ENCODE measurements at places on chromosomes 3 and 15.
A peak's percentile ranks its signal among the peaks of the same experiment; 100 is the strongest.

- no peak for DNase-seq
Measured at GRCh38 chr3:126110431-126111125, 26.7 kb upstream of the SLC41A3 start.

DNA sequence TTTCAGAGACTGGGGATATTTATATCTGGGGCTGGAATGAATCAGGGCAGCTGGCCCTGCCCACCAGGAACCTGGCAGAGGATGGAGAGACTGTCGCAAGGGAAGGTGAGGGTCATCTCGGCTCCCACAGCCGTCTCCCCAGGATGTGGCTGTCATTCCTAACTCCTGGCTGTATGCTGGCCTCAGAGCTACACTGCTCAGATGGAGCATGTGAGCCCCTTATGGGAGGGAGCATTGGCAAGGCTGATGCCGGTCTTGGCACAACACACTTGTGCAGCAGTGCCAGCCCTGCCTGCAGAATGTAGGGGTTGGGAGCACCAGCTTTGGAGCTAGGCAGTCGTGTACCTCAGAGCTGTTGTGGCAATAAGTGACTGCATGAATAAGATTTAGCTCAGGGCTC is 5.2 kb downstream of the RCCD1 start:
- DNase-seq = peak; percentile 28

DNA sequence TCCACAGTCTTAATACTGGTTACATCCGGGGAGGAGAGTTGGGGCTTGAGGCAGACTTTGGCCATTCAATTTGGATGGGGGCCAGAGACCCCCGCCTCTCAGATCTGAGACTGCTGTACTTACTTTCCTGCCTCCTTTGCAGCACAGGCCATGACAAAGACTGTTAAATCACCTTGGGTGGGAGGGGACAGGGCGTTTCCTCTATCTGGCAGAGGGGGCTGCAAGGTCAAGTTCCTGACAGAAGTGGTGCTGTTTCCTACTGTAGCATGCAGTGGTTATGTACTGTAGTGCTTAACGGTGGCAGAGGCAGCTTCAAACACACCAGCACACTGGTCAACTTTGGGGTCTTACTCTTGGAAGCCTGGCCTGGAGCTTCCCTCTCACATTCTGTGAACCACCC is 261.2 kb upstream of the LRRFIP2 start:
- no peak for DNase-seq

DNA sequence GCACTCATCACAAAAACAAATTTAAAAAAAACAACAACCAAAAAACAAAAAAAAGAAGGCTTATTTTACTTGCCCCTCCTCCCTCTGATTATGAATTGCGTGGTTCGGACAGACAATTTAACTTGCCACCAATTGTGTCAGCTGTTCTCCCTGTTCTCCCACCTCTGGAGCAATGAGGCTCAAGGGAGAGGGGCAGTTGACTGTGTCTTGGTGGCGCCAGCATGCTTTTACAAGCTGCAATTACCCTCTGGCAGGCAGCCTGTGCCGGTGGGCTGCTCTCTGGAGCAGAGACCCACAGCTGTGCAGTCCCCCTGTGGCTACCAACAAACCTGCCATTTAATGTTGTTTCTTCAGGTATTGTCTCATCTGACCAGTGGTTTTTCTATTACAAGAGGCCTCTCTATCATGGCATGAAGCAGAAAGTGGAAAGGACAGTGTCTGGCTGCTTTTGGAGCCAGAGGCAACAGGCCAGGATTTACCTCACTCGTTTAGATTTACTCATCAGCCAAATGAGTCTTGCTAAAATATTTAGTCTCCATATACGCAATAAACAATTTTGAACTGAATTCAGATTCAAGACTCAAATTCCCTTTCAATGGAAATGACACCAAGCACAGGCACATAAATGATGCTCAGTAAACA is 192.0 kb upstream of the TPRG1 start:
- DNase-seq = no peak

DNA sequence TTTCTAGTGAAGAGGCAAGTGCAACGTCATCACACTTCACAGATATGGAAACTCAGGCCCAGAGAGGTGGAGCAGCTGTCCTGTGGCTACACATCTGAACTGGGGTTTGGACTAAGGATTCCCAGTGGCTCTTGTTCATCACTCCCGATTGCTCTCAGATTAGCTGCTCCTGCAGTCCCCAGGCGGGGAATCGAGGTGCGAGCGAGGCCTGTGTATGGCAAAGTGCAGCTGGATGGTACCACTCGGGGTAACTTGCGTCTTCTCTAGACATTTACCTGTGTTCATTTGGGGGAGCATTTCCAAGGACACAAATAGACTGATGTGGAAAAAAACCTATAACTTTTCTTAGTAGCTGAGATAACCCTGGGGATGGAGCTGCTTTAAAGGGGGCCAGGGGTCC is 45.9 kb upstream of the TRPM1 start:
- no peak for DNase-seq

DNA sequence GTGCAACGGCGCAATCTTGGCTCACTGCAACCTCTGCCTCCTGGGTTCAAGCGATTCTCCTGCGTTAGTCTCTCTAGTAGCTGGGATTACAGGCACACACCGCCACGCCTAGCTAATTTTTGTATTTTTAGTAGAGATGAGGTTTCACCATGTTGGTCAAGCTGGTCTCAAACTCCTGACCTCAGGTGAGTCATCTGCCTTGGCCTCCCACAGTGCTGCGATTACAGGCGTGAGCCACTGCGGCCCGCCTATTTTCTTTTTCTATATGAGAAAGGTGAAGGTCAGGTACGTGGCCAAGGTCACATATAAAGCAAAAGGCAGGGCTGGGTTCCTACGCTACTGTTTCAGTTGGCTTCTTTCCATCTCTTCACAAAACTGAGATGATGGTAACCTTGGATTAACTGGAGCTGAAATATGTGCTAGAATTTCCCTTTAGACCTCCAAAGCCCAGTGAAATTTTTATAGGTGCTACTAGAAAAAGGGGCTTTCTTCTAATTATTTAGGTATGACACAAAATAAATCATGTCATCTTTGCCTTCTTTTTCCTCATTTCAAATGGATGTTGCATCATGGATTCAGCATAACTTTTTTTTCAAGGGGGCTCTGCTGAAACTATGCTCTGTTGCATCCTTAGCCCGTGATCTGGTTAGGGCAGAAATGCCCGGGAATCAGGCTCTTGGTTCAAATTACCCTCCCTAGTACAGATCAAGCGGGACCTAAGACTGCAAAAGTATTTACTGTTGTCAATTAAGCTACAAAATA is 68.5 kb downstream of the MYO1E start:
- no peak for DNase-seq

GRCh38 chr3:26562021-26562768 is 60.4 kb upstream of the LRRC3B start:
- DNase-seq = no peak

DNA sequence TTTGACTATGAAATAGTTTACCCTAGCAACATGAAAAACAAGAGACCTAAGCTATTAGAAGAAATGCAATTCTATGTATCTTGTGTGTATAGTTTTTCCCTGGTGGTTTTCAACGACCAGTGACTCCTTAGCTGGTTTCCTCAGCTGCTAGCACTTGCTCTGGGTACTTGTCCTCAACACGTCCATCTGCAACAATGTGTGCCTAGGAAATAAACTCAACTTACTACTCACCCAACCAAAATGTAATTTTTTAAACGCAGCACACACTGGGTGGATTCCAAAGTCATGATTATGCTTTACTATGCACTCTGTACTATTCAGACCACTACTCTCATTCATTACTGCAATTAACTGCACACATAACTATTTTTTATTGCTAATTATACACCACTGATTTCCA is 31.0 kb downstream of the CPA3 start:
- DNase-seq = no peak

- no peak for DNase-seq
Measured at GRCh38 chr15:57376696-57377477, 582 bp downstream of the CGNL1 start.

DNA sequence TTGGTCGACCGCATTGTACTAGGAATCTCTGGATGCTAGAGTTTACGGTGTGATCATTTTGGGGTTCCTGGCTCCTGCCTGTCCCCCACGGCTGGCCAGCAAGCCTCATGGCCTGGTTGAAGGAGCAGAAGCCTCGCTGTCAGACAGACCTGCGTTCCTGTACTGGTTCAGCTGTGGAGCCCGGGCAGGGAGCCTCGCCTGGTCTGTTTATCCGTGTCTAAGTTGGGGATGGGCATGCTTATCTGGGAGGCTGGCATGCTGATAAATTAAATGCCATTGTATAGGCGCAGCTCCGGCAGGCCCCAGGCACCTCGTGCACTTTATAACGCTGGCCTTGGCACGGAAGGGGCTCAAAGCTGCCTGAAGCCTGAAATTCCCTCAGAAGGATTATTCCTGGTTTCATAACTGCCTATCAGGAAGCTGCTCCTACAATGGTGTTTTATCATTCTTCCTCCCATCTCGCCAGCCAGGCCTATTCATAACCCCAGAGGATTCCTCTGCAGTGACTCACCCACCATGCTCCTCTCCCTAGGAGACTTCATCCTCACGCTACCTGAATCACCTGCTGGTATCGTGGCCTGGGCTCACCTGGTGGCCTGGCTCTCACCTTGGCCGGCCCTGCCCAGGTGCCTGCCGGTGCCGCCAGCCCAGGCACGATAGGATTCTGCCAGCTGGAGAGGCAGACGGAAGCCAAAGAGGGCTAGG is 110.9 kb downstream of the ASB7 start:
- DNase-seq = no peak

GRCh38 chr3:135034891-135035440 is 239.9 kb downstream of the EPHB1 start:
- DNase-seq = no peak

DNA sequence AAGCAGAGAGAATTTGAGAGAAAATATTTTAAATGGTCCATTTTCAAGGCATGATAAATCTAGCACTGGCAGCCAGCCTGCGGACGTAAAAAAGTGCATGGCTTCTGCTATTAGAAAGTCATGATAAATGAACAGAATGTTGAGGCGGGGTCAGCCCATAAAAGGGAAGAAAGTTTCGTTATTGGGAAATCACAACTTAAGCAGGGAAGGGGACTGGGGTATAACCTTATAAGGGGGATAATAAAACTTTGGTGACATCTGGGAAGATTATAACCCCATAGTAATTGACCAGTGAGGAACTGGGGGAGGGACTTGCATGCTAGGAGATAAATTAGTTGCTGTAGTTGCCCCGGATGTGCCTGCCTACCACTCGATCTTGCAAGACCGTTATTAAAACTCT is 88.4 kb upstream of the PLSCR4 start:
- DNase-seq = no peak

GRCh38 chr3:177338697-177339219 is 141.5 kb upstream of the TBL1XR1 start:
- DNase-seq = no peak

DNA sequence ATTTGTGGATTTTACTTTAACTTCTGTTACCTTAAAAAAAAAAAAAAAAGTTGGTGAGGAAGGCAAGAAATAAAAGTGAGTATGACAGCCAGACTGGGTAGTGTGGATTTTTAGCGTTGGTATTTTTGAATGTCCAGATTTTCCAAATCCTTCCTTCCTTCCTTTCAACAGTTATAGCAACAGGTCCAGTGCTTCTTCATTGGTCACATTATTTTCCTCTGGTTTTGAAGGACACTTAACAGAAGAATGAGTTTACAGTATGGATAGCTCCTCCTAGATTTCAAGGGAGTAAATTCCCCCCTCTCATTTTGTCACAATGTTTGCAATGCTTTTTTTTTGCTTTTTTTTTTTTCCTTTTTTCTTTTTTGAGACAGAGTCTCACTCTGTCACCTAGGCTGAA is 6.4 kb downstream of the MAPKBP1 start:
- no peak for DNase-seq

DNA sequence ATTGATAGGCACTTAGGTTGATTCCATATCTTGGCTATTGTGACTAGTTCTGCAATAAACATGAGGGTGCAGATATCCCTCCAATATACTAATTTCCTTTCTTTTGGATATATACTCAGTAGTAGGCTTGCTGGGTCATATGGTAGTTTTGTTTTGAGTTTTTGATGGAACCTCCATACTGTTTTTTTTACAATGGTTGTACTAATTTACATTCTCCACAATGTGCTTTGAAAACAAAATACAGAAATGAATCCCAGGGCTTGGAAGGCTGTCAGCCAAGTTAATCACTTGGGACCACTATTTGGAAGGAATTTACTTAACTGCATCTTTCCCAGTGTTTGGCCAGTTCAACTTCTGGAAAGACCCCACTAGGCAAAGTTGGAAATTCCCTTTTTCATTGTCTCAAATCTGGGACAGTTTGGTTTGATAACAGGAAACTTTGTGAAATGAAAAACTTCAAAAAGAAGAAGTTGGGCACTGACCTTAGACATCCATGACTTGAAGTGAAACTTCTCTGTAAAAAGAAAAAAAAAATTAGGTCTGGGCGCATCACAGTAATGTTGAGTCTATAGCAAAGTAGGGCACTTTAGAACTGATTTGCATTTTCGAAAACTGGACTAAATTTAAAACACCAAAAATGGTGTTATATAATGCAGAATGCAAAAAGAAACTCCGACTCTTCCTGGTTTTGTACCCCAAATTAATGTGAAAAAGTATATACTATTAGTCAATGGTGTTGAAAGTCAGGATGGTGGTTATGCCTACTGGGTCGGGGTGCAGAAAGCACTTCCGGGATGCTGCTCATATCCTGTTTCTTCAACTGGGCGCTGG is 6.0 kb downstream of the CTSH start:
- DNase-seq = no peak

- DNase-seq = no peak
Measured at GRCh38 chr3:175278680-175279079, 419.5 kb downstream of the NAALADL2 start.

DNA sequence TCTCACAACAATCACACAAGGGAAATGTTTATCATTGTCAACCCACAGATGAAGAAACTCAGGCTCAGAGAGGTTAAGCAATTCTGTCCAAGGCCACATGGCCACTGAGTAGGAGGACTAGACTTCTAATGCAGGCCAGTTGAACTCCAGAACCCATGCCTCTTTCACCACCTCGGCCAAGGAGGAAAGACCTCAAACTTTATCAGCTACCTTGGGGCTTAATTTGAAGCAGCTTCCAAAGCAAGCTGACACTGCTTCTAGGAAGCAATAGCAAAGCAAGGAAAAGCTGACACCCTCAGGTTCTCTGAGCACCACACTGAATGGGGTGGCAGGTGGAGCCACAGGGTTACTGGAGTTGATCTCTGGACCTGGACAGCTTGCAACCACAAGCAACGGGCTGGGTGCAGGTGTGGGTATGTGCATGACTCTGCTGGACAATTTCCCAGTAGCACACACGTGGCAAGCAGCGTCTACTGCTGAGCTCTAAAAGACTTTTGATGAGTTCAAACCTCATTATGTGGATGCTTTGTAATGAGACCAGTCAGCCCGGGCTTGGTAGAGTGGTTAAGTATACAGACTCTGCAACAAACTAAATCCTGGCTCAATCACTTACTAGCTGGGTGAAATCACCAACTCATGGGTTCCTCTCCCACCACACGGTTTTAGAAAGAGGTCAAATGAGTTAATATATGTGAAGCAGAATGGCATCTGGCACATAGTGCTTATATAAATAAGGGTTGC is 23.1 kb downstream of the CCNL1 start:
- DNase-seq = peak; percentile 26

- no peak for DNase-seq
Measured at GRCh38 chr3:30626443-30627180, 20.2 kb downstream of the TGFBR2 start.

DNA sequence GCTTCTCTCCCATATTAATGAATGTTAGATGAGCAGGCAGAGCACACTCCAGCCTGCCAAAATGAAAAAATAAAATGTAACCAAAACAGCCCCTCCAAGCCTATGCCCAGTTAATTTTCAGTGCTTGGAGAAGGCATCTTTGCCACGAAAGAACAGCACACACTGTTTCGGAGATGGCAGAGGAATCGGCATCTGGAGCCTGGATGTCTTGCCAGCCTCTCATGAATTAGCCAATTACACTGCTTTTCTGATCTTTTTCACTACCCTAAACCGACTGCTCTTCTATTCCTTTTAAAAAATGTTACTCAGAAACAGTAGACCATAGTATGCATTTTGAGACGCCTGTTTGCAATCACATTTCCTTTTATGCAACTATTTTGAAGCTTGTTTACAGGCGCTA is 249.6 kb downstream of the TLE3 start:
- DNase-seq = no peak

All from hypothalamus (tissue), 51 donors.